ENCODE measurements at places on chromosomes 2 and 18.
A peak's percentile ranks its signal among the peaks of the same experiment; 100 is the strongest.

GRCh38 chr2:196403471-196403870, 232.1 kb upstream of the STK17B start:
- DNase-seq = no peak

DNA sequence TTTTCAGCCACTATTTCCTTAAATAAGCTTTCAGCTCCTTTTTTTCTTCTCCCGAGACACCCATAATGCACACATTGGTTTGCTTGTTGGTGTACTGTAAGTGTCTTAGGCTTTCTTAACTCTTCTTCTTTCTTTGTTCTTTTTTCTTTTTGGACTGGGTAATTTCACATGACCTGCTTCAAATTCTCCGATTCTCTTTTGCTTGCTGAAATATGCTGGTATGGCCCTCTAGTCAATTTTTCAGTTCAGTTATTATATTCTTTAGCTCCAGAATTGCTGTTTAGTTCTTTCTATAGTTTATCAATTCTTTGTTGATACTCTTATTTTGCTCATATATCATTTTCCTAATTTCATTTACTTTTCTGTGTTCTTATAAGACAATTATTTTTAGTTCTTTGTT, 15.3 kb downstream of the FASTKD2 start:
- DNase-seq = no peak

GRCh38 chr2:239300871-239301735, 99.7 kb downstream of the HDAC4 start:
- DNase-seq = no peak

DNA sequence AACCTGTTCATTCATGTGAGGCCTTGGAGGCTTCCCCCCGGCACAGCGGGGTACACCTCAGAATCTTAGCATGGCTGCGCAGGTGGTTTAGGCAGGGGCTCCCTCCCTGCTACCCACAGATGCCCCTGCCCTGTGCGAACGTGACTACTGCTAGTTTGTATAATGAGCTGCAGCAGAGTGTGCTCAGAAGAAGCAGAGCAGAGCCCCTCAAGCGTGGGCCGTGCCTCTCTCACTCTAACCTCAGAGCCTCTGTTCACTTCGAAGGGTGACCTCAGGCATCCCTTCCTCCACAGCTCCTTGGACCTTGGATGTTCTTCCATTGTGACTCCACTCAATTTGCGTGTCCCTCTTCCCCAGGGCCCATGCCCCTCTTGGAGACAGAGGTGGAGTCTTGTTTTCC, 161.6 kb downstream of the CTIF start:
- no peak for DNase-seq

DNA sequence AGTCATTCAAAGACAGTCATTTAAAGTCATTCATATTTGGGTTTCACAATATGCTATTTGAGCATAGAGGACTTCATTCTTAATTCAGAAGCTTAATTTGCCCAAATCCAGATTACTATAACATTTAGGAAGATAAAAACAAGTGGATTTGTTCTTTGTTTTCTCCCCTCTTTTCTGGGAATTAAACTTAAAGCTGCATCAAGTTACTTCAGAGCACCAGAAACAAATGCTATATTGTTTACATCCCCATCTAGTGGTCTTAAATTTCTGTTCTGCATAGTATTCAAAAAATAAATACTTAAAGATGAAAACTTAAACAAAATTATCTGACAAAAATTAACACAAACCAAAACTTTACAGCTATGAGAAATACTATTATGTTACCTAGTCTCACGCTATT, 34.7 kb upstream of the MARCHF7 start:
- no peak for DNase-seq

DNA sequence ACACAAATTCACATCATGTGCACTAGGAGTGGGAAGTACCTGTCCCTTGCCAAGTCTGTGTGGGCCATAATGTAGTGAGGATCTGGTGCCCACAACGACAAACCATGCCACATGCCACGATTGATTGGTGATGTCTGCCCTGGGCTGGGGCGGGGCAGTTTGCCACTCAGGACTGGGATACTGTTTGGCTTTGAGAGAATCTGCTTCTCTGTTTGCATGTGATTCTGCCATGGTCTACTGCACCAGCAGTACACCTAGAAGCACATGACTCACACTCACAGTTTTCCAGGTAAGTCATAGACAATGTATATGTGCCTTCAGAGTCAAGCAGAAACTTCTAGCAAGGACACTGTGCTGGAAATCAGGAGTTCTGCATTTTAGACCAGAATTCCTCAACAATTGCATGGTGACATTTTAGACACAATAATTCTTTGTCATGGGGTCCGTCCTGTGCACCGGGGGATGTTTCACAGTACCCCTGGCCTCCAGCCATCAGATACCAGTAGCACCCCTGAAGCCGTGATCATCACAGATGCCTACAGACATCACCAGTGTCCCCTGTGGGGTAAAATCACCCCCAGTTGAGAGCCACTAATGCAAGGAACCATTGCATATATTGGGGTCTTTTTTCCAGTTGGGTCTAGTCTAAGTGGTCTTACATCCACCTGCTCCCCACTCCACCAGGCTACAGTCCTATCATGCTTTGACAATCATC, 278.3 kb downstream of the EIPR1 start:
- no peak for DNase-seq

DNA sequence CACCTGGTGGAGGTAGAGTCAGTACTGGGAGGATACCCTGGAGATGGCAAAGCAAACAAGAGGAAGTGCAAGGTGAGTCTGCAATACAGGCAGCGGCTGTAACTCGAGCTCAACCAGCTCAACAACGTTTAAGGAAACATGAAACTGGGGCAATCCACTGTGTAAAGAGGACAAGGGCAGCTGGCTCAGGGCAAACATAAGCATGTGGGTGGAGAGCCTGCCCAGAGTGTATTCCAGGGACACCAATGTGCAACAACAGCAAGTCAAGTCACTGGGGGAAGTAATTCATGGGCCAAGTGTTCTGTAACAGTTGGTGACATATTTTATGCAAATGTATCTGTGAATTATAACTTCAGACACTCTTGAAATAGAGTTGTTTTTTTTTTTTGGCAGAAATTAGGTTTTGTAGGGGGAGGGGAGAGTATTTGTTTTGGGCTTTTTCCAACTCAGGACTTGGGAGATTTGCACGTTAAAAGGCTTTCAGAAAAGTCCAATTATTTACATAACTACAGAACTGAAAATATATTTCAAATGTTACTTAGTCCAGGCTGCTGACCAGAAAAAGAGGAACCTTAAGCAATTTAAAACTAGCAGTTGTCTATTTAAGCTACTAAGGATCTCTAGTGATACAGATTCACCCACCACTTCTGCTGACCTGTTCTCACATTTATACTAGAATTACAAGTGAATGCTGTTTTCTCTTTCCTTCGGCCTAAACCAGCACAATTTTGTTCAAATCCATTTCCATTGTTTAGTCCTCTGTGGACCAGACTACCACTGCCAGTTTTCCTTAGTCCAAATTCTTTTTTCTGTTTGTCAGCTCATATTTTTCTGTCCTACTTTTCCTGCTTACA, 18.6 kb downstream of the NRXN1 start:
- DNase-seq = no peak

DNA sequence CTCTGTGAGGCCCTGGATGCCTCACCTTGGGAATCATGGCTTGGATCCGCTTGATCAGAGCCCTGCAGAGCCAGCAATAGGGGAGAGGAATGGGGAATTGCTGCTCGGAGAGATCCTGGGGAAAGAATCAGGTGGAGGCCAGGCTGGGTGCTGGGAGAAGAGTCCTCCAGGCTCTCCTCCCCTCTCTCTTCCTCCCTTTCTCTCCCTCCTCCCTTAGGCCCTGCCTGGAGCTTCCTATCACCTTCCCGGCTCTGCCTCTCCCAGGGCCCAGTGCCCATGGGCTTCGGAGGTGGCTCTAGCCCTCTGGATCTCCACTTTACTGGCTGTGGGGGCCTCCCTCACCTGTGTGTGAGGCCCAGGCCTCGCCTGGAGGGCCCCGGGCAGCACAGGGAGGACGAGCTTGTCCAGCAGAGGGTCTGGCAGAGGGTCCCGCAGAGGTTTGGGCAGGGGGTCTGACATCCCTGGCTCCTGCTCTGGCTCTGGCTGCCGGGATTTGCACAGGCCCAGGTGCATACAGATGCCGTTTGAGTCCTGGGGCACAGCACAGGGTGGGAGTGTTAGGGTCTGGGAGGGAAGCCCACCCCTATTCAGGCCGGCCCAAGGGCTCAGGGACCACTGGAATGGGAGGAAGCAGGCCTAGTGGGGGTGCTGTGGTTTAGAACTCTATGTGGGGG, 2.6 kb downstream of the SFTPB start:
- no peak for DNase-seq

- no peak for DNase-seq
These were observed 53.5 kb upstream of the ID2 start for GRCh38 chr2:8628179-8628865.

GRCh38 chr18:23468753-23469459, 15.8 kb downstream of the RIOK3 start:
- no peak for DNase-seq

DNA sequence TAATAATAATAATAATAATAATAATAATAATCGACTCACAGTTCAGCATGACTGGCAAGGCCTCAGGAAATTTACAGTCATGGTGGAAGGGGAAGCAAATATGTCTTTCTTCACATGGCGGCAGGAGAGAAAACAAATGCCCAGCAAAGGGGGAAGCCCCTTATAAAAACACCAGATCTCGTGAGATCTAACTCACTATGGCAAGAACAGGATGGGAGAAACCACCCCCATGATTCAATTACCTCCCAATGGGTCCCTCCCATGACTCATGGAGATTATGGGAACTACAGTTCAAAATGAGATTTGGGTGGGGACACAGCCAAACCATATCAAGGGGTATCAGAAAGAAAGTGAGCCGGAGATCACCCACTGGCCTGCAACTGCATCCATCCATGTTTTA, 40.5 kb upstream of the PAPOLG start:
- DNase-seq = no peak

- peak; percentile 48 for DNase-seq
These were observed 49.8 kb downstream of the SLC14A2 start for GRCh38 chr18:45664824-45665763.

DNA sequence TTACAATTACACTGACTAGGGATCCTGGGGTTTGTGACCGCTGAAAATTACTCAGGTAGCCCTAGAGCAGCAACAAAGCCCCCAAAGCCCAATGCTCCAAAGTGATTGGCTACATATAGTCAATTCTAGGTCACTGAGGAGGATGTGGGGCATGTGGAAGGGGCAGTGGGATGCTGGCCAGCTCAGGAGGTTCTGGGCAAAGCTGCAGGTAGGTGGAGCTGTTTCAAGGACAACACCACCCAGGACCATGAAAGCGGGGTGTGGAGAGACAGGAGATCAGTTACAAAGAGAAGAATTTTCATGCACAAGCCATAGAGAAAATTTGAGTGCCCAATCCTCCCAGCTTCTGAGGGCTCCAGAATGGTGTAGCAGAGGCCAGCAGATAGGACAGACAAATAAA, 75.0 kb upstream of the CCDC85A start:
- DNase-seq = no peak

GRCh38 chr18:63553081-63553480, 10.9 kb downstream of the SERPINB12 start:
- no peak for DNase-seq

GRCh38 chr2:227720680-227721079, 2.9 kb upstream of the SLC19A3 start:
- no peak for DNase-seq

- peak; percentile 27 for DNase-seq
These were observed 54.6 kb upstream of the GPR17 start for GRCh38 chr2:127591221-127591923.

DNA sequence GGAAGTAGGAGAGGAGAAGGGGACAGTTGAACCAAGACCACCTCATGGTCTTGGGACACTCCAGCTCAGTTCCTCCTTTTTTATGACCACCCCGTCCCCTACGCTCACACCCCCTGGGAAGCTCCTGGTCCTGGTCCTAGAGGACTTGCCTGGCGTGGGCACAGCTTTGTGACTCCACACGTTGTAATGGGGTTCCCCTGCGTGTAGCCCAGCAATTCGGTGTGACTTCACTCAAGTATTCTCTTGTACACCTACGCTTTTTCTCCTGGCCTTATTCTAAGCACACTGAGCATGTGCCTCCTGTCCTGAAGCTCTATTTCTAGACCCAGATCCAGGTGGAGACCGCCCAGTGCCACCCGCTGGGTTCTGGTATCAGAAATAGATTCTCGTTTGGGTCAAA, 36.1 kb upstream of the B3GNT7 start:
- no peak for DNase-seq

GRCh38 chr2:118309946-118310680, 221.8 kb downstream of the INSIG2 start:
- peak; percentile 10 for DNase-seq

GRCh38 chr2:12824351-12824777, 107.6 kb downstream of the TRIB2 start:
- DNase-seq = no peak

DNA sequence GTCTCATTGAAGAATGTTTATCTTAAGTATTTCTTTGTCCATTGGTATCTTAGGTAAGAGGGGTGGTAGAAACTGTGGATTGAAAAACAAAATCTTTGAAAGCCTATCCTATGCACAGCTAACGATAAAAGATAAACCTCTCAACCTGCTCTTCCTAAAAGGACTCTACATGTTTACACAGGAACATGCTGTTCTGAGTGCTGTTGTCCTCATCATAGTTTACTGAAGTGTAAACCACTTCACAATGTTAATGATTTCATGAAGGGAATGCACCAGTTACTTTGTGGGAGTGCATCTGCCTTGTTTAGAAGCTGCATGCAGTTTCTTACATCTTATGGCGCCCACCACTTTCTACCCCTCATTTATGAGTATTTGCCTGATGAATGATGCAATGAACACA, 1.2 kb downstream of the ACMSD start:
- no peak for DNase-seq

DNA sequence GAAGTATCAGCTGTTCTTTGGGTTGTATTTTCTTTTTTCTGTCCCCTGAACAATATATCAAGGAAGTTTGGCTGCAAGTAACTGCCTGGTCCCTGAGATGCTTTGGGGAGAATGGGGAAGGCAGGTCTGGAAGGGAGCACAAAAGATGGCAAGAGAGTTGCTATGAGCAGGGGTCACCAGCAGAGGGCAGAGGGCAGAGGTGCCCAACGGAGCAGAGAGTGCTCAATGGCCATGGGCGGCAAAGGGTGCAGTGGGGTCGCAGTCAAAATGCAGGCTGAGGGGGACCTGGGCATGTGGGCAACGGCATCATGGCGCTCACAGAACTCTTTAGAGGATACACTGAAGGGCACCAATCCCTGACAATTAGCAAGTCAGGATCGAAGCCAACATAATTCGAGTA, 107.7 kb upstream of the ATP8B1 start:
- DNase-seq = no peak

- no peak for DNase-seq
These were observed 5.6 kb upstream of the GPR17 start for GRCh38 chr2:127640082-127641072.

DNA sequence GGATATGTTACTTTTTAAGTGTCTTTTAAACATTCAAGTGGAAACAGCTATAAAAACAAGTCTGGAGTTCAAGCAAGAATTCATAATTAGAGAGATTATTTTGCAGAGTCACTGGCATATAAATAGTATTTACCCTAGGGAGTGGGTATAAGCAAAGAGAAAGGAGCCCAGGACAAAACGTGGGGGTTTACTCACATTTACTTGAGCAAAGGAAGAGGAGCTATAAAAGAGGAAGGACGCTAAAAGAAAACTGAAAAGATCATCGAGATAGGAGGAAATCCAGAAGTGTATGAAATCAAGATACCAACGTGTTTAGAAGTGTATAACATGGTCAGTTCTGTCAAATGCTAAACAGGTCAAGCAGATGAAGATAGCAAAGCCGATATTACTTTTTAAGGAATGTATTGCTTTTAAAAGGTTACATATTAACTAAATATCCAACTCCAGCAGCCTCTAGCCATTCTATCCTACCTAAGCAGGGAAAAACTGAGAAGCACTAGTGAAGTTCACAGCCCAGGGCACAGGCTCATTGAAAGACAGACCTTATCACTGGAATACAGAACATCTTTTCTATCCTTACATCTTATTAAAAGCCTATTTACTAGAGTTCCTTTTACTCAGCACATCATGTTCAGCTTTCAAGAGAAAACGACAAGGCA, 8.6 kb downstream of the KANSL1L start:
- no peak for DNase-seq
